ENCODE measurements at places on chromosomes 12 and 14. TPM values are rescaled to one million over a fixed set of nuclear protein-coding genes. Genes with fewer than 3 reads are reported as not detected.

DNA sequence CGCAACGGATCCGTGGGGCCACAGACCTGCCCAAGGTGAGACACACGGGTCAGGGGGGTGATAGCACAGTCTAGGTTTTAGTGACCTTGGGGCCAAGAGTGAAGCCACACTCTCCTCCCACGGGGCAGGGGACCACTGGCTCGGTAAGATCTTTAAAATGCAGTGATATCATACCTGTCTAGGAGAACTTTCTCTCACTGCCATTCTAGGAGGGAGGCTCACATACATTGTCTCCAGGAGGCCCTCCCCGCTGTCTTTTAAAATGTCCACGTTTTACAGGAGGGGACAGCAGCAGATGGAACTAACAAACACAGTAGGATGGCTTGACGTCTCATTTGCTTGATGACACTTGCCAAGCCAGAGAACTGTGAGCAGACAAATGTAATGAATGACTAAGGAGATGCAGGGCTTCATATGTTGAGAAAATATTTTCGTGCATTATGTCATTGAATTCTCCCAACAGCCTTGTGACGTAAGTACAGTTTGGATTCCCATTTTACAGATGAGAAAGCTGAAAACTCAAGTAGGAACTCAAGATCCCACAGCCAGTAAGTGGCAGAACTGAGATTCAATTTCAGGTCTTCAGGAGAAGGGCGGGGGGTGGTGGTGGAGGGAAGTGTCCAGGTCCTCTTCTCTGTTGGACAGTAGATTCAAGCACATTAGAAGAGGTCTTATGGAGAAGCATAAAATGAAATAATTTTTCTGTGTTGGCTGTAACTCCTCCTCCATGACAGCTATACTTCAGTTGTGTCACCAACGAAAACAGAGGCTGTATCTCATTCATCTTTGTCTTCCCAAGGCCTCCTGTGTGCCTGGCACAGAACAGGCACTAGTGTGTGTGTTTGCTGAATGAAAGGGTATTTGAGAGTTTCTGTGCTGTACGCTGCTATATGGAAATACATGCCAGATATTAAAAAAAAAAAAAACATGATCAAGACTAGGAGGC is 2.1 kb downstream of the VASH1 start:
- no peak for DNase-seq

- DNase-seq: no peak
Observed at GRCh38 chr12:80864046-80864735, 73.5 kb downstream of the LIN7A start.

- DNase-seq: no peak
Observed at GRCh38 chr12:7872566-7873319, at the start of gene SLC2A14. SLC2A14 (minus strand) TSS chr12:7872915; CDS start chr12:7869880, 3,035 bp downstream.

DNA sequence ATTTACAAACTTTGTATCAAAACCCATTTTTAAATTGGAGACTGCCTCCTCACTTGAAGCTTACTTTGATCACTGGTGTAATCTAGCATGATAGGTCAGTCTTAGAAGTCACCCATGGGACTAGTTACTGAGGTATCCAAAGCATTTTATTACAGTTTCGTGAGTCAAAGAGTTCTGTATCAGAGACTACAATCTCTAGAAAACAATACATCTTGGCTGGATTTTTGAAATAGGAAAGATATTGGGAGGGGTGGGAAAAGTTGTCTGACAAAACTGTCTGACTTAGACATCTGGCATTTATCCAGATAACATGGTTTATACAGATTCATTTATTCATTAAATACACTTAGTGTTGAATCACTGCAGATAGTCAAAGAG is 173.5 kb upstream of the PDZRN4 start:
- DNase-seq: no peak

DNA sequence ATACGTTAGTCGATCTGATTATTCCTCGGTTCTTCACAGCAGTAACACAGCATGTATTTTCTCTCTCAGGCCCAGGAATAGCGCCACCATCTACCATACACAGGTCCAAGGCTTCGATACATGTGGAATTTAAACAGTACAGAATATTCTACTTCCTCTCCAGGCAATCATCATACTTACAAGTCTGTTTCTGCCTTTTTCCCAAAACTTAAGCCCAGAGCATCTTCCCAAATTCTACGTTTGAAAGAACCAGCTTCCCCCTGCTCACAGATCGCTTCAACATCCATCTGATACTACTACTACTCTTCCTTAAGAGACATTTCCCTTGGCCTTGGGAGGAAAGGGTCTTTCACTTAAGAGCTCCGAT is 626 bp downstream of the TXNDC16 start:
- no peak for DNase-seq

DNA sequence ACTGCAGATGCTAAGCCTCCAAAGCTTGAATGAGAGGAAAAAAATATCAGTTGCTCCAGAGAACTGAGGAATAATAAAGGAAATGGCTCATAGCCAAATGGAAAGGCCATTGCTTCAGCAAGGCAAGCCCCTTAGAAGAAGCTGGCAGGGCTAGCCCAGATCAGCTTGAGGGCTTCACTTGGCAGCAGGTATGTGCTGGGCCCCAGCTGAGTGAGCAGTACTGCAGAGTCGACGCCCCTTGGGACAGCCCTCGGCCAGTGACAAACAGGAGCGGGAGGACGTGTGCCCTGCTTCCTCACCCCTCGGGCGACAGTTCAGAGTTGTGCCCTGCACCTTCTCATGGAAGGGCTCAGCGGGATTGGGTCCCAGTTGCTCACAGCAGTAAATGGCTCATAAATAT is 1031.2 kb upstream of the TMEM132C start:
- DNase-seq: no peak

DNA sequence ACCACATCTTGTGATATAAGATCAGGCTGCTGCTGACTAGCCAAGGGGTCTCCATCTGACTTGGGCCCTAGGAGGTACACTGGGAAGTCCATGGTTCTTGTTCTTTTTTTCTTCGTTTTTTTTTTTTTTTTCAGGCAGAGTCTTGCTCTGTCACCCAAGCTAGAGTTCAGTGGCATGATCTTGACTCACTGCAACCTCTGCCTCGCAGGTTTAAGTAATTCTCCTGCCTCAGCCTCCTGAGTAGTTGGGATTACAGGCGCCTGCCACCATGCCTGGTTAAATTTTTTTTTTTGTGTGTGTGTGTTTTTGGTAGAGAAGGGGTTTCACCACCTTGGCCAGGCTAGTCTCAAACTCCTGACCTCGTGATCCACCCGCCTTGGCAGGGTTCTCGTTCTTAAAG is 178.2 kb downstream of the RMST start:
- DNase-seq: no peak

- no peak for DNase-seq
Observed at GRCh38 chr12:46471404-46471803, 98.8 kb upstream of the SLC38A2 start.

DNA sequence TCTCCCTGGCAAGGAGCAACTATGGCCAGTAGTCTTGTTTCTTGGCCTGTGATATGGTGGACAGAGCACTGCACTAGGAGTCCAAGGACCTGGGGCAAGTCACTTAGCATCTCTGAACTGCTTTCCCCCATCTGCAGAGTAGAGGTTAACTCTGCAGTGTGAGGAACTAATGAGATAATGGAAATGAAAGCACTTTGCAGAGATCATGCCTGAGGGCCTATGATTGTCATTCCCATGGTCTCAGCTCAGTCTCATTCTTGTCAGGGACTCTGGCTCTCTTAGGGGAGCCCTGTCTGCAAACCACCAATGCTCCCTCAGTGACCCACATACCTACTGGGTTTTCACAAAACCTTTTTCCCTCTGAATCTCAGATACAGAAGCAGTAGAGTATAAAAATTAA is 6.5 kb upstream of the PNMA1 start:
- DNase-seq: no peak

DNA sequence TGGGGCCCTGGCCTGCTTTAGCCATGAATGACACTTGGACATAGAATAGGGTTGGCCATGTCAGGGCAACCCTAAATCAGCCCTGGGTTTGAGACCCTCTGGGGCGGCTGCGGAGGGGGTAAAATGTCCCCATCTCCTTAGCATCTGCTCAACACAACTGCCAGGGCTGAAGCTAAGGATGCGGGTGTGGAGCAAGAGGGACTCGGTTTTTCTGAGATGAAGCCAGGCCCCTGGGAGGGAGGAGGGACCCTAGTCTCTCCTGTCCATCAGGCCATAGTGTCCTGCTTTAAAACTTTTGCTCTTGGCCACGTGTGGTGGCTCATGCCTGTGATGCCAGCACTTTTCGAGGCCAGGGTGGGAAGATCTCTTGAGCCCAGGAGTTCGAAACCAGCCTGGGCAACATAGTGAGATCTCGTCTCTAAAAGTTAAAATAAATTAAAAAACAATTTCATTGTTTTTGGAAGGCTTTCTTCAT is 778 bp upstream of the C1R start:
- no peak for DNase-seq

- no peak for DNase-seq
Observed at GRCh38 chr12:131787143-131787660, 41.0 kb upstream of the MMP17 start.

- DNase-seq: no peak
Observed at GRCh38 chr14:92751819-92752218, 3.4 kb upstream of the LGMN start.

GRCh38 chr14:92503756-92504491 is 9.7 kb upstream of the RIN3 start:
- DNase-seq: no peak

GRCh38 chr14:51711505-51711904 is 59.8 kb downstream of the FRMD6 start:
- DNase-seq: no peak

- DNase-seq: peak; percentile 44
Observed at GRCh38 chr12:98532687-98533304, 17.4 kb downstream of the TMPO start.

GRCh38 chr14:33271216-33271615 is 332.5 kb downstream of the NPAS3 start:
- no peak for DNase-seq

GRCh38 chr12:104522985-104523722 is 66.4 kb downstream of the CHST11 start:
- no peak for DNase-seq

- no peak for DNase-seq
Observed at GRCh38 chr12:131123817-131124216, 170.1 kb downstream of the ADGRD1 start.

DNA sequence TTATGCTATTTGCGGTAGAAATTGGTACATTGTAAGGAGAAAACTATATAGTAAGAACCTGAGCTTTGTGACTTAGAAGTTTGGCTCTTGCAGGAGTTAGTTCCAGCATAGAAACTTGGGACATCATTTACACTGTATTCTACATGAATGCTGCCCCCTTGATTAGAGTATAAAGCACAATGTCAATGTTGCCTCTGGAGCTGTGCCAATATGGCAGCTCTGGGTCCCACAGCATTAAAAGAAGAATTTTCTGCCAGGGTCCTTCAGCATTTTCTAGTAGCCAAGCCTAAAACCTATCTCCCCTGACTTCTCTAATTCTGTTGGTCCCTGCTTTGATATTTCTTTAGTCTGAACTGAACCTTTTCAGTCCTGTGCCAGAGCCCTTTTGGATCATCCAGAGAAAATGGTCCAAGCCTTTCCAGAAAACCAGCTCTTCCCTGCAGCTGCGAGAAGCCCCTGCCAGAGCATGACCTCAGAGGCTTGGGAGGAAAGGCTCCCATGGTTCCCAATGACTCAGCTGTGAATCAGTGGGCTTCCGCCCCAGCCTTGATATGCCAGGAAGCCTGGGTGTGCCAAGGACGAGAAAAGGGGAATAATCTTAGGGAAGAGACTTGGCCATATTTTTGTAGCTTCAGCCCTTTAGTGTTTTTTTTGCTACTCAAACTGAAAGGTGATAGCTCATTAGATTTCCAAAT is 43.2 kb downstream of the PLEKHG7 start:
- peak; percentile 34 for DNase-seq

GRCh38 chr12:119069147-119069642 is 87.9 kb downstream of the SRRM4 start:
- DNase-seq: no peak

DNA sequence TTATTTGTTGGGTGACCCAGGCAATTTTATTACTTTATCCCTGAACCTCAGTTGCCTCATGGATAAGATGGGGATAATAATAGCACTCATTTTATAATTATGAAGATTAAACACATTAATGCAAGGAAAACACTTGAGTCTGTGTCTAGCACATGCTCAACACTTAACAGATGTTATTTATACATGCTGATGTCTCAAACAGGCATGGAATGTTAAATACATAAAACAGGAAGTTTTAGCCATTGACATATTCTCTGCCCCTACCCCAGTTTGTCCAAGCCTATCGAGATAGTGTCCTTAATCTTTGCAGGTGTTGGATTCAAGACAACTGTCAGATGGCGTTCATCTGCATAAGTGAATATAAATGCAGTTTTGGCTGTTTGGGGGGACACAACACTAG is 109.8 kb downstream of the SCAF11 start:
- DNase-seq: no peak

LRRC9 gene
- not detected for total RNA-seq

FSCB gene
- not detected for total RNA-seq

MSRB3 gene
- 154 TPM for total RNA-seq

CDCA3 gene
- 5.2 TPM for total RNA-seq

NOS1 gene
- 0.29 TPM for total RNA-seq

ACSS3 gene
- 0.69 TPM for total RNA-seq

PRB2 gene
- not detected for total RNA-seq

PRICKLE1 gene
- 4.4 TPM for total RNA-seq

CPSF6 gene
- total RNA-seq: 46.7 TPM

RND1 gene
- total RNA-seq: 2.4 TPM
